ENCODE measurements at places on chromosomes 11 and 22.

DNA sequence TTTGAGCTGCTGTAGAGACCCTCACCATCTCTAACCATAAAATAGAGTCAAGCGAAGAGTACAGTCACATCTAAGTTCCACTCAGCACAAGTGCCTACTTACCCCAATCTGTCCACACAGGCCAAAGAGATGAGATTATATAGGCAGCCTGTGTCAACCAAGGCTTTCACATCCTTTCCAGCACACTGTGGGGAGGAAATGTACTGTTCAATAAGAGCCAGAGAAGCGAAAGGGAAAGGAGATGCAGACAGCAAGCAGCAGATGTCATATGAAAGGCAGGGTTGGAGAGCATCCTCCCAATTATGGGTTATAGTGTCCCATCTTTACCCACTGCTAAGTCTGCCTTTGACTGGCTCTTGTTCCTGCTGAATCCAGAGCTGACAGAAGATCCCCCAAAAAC, 16.4 kb downstream of the NRIP3 start:
- DNase-seq: no peak

DNA sequence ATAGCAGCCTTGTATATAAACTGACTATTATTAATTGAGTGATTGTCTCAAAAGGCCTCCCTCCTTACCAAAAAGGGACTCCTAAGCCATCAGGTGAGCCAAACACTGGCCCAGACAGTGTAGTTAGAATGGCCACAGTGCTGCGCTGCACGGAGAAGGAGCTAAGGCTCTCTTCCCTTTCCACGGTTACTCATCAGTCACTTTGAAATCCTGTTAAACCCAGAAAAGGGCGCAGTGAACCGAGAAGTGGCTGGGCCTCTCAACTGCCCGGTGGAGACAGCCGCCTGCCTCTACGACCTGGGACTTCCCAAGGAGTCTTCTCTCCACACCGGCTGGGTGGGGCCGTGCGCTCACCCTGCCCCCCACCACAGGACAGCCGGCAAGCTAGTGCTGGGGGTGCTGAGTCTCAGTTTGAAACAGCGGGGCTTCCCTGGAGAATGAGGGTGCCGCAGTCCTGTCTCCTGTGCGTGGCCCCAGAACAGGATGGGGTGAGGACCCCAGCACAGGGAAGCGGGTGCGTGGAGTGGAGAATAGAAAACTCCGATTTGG, 1.3 kb downstream of the MYH9 start:
- DNase-seq: no peak

DNA sequence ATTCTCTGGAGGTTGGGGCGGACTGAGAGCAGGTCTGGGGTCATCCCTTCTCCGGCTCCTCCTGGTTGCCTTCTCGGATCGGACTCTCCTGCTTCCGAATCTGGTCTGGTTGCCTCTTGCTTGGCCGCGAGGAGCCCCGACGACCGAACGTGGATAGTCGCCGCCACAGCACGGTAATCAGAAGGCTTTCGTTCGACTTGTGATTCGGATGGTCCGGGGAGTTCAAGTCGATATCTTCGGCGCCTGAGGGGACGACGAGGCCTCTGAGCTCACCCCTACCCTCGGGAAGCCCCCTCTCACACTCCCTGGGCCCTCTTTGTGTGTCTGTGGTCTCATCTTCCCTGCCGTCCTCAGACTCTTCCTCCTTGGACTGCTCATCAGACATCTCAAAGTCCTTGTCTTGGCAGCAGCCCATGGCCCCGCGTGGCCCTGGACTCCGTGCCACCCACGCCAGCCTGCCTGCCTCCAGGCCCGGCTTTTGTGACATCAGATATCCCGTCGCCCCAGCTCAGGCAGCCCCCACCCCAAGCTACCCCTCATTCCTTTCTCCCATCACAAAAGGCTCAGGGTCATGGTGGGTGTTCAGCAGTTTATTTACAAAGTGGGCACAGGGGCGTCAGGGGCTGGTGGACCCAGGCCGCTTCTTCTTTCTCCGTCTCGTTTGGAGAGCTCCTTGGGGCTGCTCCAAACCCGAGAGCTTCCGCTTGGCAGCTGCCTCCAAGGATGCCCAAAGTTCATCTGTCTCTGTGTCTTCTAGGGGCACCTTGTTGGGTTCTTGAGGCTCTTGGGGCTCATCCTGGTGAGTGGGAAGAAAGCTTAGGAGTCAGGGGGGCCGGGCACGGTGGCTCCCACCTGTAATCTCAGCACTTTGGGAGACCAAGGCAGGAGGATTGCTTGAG, at the start of gene TEX54:
Gene TEX54 (minus strand): TSS at position 506 of the 899 bp plus-strand sequence.
- no peak for DNase-seq

DNA sequence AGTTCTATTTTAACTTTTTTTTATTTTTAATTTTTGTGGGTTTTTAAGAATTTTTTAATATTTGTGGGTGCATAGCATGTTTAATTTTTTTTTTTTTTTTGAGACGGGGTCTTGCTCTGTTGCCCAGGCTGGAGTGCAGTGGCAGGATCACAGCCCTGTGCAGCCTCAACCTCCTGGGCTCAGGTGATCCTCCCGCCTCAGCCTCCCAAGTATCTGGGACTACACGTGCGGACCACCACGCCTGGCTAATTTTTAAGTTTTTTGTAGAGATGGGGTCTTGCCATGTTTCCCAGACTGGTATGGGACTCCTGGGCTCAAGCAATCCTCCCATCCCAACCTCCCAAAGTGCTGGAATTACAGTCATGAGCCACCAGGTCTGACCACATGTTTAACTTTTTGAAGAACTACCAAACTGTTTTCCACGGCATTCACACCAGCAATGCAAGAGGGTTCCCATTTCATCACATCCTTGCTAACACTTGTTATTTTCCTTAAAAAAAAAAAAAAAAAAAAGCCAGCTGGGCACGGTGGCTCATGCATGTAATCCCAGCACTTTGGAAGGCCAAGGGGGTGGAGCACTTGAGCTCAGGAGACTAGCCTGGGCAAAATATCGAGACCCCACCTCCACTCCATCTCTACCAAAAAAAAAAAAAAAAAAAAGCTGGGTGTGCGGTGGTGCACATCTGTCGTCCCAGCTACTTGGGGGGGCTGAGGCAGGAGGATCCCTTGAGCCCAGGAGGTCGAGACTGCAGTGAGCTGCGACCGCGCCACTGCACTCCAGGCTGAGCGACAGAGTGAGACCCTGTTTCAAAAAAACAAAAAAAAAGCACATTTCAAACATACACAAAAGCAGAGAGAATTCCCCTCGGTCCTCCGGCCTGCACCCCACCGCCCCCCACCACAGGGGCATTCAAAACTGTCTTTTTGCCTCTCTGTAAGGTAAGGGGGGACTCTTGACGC, 16.7 kb upstream of the TXNRD2 start:
- DNase-seq: no peak

GRCh38 chr11:1344056-1344635, 34.7 kb upstream of the TOLLIP start:
- DNase-seq: no peak
